ENCODE measurements at places on chromosomes 6 and 20.

DNA sequence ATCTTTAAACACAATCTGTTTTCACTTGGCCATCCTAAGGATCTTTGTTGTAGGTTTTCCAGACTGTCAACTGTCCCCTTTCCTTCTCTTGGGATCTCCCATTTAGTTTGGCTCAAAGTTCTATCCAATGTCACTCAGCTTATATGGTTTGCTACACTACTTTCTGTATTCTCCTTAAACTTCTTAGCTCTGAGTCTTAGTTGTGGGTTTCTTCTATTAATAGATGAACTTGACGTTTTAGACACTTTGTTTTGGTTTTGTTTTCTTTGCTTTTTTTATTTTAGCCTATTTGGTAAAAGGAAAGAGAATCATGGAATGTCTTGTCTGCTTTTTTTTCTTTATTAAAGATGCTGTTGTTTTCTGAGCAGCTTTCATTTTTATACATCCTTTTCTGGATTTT is 11.4 kb downstream of the RMND1 start:
- no peak for DNase-seq

GRCh38 chr6:169791721-169792131 is 40.3 kb downstream of the ERMARD start:
- DNase-seq, result no peak

DNA sequence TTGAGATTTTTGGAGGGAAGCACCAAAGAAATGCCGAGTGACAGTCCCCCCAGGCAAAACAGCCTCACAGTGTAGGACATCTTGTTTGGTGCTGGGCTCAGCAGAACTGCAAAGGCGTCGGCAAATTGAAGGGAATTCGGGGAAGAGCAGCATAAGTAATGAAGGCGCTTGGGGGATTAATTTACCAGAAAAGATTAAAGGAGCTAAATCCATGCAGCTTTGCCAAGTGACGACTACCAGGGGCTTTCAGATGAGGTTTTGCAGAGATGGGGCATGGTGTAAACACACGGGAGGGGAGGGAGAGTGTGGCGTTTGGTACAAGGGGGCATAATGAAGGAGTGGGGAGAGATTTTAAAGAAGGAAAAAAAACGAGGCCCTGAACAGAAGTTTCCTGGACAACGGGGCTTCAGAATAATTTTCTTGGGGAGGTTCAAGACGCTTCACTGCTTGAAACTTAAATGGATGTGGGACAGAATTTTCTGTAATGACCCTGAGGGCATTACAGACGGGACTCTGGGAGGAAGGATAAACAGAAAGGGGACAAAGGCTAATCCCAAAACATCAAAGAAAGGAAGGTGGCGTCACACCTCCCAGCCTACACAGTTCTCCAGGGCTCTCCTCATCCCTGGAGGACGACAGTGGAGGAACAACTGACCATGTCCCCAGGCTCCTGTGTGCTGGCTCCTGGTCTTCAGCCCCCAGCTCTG is 45.4 kb upstream of the CDH22 start:
- DNase-seq, result no peak

GRCh38 chr20:38939686-38940085 is 13.5 kb downstream of the FAM83D start:
- no peak for DNase-seq

GRCh38 chr20:54643761-54644160 is 168.4 kb downstream of the DOK5 start:
- no peak for DNase-seq

- no peak for DNase-seq
Measured at GRCh38 chr20:63889241-63890200, 5.4 kb upstream of the DNAJC5 start.

GRCh38 chr6:152821525-152821924 is 70.9 kb downstream of the VIP start:
- no peak for DNase-seq

DNA sequence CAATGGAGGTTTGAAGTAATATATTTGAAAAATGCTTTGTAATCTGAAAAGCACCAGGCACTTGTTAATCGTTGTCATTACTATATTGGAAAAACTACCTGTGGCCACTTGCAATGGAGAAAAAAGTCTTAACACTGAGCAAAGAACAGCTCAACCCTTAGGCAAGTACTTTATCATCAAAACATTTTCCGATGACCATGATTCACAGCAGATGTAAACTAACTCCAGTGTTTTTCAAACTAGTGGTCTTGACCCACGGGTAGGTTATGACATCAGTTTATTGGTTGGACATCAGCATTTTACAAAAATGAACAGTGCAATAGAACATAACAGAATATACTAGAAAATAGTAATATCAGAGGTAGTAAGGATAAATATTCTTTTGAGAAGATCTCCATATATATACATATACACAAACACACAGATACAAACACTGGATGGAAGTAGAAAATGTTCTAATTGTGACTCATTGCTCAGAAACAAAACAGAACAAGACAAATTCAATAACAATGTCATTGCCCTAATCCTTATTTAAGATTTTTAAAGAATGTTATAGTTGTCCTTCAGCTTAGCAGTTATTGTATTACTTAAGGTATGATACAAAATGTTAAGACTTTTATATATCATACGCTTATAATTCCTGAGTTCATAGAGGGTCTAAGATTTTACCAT is 123.0 kb downstream of the PLCB1 start:
- DNase-seq, result no peak

GRCh38 chr6:18585032-18585573 is 198.0 kb downstream of the RNF144B start:
- DNase-seq, result no peak

GRCh38 chr20:10255846-10256245 is 37.2 kb downstream of the SNAP25 start:
- DNase-seq, result no peak

- DNase-seq, result no peak
Measured at GRCh38 chr6:118558464-118559217, 10.5 kb downstream of the PLN start.

DNA sequence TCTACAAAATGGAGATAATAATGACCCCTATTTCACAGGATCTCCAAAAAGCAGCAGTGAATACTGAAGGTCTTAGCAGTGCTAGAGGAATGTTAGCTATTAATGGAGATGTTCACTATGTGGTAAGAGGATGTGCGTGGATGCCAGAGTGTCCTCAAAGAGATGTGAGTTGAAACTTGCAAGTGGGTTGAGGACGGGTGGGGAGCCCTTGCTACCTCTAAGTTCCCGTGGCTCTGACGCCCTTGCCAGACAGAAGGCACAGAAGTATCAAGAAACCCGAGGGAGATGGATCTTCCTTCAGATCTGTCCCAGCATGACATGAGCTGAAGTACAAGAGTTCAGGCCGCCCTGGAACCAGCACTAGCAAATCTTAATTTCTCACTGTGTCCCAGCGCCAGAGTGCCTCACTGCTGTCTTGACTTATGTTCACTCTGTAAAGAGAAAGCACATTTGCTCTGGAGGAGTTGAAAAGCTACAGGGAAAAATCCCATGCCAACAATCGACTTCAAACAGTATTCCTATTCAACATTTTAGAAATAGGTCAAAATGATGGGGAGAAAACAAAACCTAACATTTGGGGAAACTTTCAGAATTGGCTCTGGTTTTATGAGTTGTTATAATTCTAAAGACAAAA is 59.5 kb downstream of the FYN start:
- DNase-seq, result no peak
